ENCODE measurements at places on chromosomes 12 and 14.

- peak; percentile 51 for DNase-seq
Measured at GRCh38 chr12:58711974-58712373, 208.3 kb downstream of the LRIG3 start.

GRCh38 chr14:66629499-66629898 lies 121.6 kb downstream of the GPHN start:
- no peak for DNase-seq

DNA sequence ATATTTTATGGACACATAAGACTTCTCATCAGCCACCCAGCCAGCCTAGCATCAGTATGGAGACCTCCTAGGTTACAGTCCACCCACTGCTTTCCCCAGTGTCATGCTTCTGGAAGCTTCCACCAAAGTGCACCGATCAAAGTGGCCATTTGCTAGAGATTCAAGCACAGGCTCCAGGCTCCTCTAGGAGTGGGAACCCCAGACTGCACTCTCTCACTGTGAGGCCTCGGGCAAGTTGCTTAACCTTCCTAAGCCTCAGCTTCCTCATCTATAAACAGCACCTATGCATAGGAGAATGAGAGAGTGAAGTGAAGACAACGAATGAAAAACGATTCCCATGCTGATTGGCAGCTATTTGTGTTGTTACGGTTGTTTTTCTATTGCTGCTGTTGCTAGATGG lies 94.4 kb downstream of the DICER1 start:
- no peak for DNase-seq

- no peak for DNase-seq
Measured at GRCh38 chr14:56121816-56122215, 3.6 kb downstream of the PELI2 start.

GRCh38 chr14:70096866-70097265 lies 91.9 kb downstream of the SLC8A3 start:
- DNase-seq, result peak; percentile 33

- DNase-seq, result no peak
Measured at GRCh38 chr14:41899416-41899815, 292.7 kb downstream of the LRFN5 start.

DNA sequence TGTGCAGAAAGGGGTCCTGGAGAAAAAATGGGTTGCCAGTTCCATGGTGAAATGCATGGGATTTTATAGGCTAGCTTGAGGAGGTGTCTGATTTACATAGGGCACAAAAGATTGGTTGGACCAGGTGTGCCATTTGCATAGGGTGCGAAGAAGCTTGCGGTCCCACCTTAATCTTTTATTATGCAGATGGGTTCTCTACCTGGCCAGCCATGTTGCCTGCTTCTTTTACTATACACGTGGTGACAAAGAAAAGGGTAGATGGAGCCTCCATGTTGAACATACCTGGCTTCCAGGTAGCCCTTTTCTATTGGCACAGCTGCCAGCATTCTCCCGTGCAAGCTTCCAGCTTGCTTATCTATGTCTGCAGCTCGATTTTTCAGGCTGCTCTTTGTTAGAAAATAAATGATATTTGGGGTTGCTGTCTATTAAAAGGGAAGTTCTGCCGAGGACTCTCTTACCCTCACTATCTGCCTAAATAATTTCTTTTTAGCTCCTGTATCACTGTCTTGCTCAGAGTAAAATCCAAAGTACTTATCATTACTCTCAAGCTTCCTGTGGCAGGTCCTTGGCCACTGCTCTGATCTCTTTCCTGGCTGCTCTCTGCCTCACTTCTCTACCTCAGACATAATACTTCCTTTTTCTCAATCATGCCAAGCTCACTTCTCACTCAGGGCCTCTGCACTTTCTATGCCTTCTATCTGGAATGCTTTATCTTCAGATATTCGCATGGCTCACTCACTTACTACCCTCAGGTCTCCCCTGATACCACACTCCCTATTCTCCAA lies 216.0 kb upstream of the DAAM1 start:
- DNase-seq, result no peak

DNA sequence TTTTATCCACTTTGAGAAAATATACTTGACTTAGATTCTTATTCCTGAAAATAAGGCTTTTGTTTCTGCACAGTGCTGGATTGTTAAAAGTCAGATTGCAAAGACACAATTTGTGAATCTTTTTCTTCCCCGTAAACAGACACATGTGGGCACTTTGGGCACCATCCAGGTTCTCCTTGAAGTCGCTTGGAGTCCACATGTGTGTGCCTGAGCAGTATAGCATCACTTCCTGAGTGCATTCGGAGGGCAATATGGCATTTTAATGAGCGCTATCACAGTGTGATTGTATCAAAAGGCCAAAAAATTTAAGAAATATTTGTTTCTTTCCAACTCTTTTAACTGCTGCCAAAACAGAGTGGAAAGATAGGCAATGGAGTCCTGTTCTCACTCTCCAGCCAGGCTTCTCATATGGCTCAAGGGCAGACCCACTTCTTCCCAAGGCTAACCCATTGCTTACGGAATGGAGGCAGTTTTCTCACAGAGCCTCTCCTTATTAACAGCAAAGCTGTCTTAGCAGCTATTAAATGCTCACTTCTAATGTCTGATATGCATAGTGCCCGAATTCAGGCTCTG lies 397.1 kb downstream of the EGLN3 start:
- no peak for DNase-seq

- DNase-seq, result no peak
Measured at GRCh38 chr12:105935106-105935505, 203.6 kb downstream of the NUAK1 start.

- no peak for DNase-seq
Measured at GRCh38 chr12:32211066-32211899, 104.6 kb downstream of the BICD1 start.

GRCh38 chr12:3558854-3559253 lies 67.9 kb downstream of the PRMT8 start:
- DNase-seq, result no peak

- no peak for DNase-seq
Measured at GRCh38 chr14:89491711-89492381, 74.8 kb upstream of the FOXN3 start.

GRCh38 chr12:69290545-69291277 lies 51.3 kb downstream of the CPSF6 start:
- peak; percentile 67 for DNase-seq

GRCh38 chr12:103882861-103883596 lies 42.0 kb upstream of the NT5DC3 start:
- DNase-seq, result no peak

- DNase-seq, result no peak
Measured at GRCh38 chr14:99749763-99750715, 43.2 kb upstream of the EML1 start.

- DNase-seq, result no peak
Measured at GRCh38 chr12:102423462-102423861, 56.9 kb downstream of the IGF1 start.

DNA sequence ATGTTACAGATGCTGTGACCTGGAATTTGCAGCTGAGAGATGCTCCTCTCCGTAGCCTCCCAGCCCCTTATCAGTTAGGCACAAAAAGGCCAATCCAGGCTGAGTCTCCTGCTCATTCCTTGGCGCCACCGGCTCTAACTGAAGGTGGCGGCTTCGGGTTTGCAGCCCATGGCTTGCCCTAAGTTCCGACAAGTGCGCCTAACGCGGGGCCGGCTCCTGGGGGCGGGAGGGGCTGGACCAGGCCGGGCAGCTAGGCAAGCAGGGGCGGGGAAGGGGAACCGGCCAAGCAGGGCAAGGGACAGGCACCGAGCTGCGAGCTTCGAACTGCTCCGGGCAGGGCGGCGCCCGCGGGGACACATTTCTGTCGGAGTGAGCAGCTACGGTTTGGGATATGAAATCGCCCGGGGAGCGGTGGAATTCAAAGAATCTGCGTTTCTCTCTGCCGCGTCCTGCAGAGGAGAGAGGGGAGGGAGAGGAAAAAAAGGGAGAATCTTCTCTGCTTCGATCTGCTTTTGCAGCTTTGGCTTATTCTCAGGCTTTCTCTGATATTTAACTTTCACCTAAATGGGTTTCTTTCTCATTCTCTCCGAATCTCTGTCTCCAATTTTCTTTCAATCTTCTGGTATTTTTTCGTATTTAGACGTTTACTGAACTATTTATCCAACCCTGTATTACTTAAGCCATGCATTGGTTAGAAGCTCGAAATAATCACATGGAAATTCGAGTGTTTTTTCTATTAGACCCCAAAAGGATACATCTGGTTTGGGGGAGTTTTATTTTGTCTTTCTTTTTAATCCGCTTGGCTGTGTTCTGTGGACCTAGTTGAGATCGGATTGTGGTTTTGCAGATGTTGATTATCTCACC lies 1.6 kb upstream of the HOXC12 start:
- DNase-seq, result peak; percentile 59

GRCh38 chr12:74963304-74963703 lies 246.3 kb downstream of the KCNC2 start:
- DNase-seq, result no peak

DNA sequence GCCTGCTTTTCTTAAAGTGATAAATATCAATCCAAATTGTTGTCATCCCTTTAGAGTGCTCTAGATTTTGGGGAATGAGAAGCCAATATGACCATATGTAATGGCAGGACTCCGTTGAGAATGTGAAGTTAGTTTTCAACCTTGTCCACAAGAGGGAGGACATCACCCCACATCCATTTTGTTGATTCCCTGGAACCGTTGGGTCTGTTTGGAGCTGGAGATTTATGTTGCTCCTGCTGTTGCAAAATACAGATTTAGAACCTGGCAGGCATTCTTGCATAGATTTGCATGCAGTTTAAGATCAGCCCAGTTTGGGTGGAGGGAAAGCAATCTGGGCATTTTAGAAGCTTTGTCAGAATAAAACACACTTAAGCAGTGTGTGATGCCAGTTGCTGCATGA lies 620.1 kb downstream of the NRXN3 start:
- DNase-seq, result no peak

DNA sequence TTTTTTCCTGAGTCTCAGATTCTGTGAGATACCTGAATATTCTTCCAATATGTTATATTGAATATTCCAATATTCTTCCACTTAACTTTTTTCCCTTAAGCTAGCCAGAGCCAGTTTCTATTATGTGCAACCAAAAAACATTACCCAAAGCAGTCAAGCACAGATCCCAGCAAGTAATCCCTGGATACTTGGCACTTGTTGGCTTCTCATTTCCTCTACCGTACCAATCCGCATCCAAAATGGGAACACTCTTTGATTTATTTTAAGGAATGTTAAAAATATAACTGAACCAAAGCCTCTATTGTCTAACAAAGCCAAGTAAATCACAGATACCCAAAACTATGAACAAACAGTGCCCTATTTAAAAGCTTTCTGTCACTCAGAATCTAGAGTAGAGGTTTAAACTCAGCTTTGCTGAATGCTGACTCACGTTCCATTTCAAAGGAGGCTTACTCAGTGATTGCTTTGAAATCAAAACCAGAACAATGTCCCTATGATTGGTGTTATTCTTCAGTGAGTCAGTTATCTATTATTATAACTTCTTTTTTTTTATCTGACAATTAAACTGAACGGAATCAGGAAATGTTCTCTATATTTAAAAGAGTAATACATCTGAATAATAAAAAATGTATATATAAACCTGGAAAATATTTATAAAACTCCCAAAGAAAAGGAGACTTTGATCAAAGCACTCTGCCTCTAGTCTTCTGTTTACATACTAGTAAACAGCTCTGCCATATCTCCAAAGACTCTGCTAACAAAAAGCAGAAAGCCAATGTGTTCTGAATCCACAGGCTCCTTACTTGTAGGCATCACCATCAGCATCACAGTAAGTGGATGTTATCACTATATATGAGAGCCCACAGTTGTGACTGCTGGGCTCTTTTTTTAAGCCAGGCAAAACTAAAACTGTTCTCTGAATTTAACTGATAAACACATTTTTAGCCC lies 360.8 kb downstream of the CCDC91 start:
- peak; percentile 59 for DNase-seq

GRCh38 chr14:23483236-23483854 lies 13.8 kb downstream of the NGDN start:
- peak; percentile 48 for DNase-seq

DNA sequence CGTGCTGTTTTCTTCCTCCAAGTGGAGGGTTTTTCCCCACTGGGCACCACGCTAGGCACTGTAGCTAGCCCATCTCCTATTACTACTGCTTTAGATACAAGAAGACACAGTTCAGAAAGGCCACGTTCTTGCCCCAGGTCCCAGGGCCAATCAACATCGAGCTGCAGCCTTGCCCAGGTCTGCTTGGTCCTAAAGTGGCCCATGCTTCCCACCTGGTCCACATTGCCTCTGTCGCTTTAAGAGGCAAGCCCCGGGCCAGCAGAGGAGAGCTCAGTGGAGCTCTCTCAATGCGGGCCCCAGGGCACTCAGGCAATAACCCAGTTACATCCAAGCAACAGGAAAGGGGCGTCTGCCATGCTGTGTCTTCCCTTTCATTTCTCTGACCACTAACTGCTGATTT lies 148.1 kb downstream of the CALM1 start:
- no peak for DNase-seq

- DNase-seq, result no peak
Measured at GRCh38 chr14:93954900-93955849, 21.2 kb downstream of the ASB2 start.

- DNase-seq, result no peak
Measured at GRCh38 chr12:94593822-94594442, 56.4 kb downstream of the TMCC3 start.

DNA sequence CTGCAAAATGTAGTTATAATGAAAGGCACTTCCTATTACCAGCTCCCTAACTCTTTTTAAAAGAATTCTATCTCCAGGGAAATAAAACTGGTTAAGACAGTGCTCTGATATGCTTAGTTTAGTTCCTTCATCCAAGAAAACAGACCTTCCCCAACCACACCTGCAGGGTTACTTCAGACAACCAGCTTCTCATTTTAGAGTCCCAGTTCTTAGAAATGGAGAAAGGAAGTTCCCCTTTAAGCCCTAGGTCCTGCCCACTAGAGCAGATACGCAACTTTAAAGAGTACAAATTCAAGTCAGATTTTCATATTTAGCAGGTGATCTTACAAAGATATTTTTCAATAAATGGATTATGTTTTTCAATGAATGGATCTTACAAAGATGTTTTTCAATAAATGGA lies 4.4 kb upstream of the WSB2 start:
- no peak for DNase-seq

DNA sequence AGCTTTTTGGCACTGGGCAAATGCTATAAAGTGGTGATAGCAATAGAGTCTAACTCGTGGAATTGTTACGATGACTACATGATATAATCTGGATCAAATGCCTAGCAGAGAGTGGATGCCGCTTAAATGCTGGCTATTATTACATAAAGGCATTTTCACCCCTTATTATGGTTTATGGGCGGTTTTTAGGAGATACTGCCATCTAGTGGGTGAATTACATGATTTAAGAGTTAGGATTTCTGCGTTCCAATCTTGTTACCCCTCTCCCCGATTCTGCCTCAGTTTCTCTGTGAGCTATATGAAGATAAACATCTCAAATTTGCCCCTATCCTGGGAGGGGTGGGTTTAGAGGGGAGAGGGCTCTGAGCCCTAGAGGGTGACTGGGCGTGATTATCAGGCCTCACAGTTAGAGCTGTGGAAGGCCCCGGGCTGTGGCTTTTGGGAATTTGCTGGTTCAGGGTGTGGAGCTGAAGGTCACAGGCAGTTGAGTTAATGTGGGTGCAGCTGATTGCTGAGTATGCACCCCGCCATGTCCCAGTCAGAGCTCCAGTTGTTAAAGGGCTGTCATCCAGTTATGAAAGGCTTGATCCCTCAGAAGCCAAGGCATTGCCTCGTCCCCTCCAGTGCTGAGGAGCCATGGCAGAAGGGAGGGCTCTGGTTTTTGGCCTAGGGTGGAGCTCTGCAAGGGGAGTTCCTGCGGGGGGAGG lies 14.4 kb downstream of the CLSTN3 start:
- DNase-seq, result peak; percentile 62
